ENCODE measurements at places on chromosomes 4 and X. TPM values are rescaled to one million over a fixed set of nuclear protein-coding genes. Genes with fewer than 3 reads are reported as not detected.

GRCh38 chr4:138005486-138005885 lies 236.7 kb downstream of the SLC7A11 start:
- DNase-seq: no peak

DNA sequence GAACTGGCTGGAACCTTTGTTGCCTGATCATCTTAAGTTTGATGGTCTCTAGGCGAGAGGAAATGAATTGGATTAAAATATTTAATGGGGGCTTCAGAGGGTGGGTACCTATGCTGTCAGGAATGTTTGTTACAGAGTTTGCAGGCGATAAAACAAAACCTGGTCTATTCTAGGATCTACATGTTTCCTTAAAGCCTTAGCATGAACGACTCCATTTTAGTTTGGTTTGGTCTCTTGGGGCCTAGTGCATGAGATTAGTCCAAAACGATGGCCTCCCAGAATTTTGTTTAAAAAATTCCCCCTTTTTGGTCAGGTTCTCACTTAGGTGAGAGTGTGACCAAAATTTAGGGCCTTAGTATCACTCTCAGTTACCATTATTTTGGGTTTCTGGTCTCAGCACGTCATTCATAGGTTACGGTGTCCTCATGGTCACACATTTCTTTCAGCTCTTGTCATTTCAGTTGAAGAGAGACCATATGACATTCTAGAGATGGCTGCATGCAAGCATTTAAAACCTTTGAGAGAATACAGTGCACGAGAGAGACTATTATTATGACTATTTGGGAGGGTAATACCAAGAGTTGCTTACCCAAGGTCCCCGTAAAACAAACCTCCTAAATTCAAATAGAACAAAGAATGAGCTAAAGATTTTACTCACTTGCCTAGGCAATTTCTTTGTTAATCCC lies 13.8 kb downstream of the MOB1B start:
- no peak for DNase-seq

- no peak for DNase-seq
These were observed 100.9 kb downstream of the SLC34A2 start for GRCh38 chr4:25756503-25756902.

- no peak for DNase-seq
These were observed 9.4 kb downstream of the FHIP1A start for GRCh38 chr4:151418385-151418784.

DNA sequence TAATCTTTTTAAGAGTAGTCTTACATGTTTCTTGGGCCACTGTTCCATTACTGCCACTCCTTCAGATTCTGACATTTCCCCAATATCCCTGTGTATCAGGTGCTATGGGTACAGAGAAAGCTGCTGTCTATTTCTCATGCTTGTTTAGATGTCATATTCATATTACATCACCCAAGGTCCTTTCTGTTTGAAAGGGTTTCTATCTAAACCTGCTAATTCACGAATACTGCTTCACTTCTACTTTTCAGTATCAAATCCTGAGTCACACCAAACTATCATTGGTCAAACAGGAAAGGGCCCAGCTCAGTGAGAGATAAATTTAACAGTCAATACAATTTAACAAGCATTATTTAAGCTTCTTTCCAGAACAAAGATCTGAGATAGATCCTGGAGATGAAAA lies 241.4 kb downstream of the UGT8 start:
- no peak for DNase-seq

GRCh38 chr4:113951263-113951662 lies 28.2 kb downstream of the ARSJ start:
- no peak for DNase-seq

GRCh38 chr4:118014831-118015230 lies 19.5 kb upstream of the NDST3 start:
- no peak for DNase-seq

DNA sequence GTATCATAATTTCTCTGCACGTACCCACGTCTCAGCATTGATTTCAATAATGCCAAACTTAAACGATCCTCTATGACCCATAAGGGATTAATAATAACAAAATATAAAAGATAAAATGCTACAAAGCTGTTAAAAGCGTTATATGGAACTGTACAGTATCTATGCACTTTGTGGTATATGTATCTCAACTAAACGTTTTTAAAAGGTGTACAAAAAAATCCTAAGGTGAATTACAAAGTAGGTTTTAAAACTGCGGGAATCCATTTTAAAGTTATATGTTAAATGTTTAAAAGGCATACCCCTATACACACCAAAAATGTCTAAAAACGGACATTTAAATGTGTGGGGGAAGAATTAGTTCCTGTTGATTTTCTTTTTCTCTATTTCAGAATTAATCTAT lies 860 bp downstream of the ZNF182 start:
- DNase-seq: no peak

DNA sequence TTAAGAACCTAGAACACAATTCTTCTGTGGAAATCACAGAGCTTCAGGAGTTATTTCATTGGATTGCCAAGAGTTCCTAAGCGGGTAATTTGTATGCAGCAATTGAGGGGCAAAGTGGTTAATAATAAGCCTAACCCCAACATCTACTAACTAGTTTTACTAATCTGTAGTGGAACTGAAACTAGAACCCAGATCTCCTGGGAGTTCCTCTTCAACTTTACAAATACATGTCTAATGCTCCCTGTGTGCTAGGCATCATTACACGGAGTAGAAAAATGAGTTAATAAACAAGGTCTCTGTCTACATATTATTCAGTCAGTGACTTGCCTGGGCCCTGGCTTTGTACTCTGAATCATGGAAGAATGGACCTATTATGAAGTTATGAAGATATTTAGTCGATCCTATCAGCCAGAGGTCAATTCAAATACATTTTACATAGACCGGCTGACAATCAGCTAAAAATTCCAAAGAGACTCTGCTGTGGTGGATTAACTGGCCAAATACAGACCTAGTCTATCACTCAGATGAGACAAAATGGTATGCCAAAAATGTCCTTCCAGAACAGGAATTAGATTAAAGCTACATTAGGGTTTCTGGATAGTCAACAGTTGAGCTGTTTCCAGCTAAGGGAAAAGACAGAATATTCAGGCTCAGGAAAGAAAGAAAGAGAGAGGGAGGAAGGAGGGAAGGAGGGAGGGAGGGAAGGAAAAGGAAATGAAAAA lies 326.0 kb downstream of the FBXW7 start:
- DNase-seq: no peak

The IBSP gene
- total RNA-seq: not detected

All from activated naive CD4-positive, alpha-beta T cell treated with anti-CD3 and anti-CD28 coated beads for 36 hours (primary cell).